ENCODE measurements at places on chromosomes 16 and 17.

GRCh38 chr16:265711-266110 lies 10.0 kb downstream of the RGS11 start:
- DNase-seq: no peak

DNA sequence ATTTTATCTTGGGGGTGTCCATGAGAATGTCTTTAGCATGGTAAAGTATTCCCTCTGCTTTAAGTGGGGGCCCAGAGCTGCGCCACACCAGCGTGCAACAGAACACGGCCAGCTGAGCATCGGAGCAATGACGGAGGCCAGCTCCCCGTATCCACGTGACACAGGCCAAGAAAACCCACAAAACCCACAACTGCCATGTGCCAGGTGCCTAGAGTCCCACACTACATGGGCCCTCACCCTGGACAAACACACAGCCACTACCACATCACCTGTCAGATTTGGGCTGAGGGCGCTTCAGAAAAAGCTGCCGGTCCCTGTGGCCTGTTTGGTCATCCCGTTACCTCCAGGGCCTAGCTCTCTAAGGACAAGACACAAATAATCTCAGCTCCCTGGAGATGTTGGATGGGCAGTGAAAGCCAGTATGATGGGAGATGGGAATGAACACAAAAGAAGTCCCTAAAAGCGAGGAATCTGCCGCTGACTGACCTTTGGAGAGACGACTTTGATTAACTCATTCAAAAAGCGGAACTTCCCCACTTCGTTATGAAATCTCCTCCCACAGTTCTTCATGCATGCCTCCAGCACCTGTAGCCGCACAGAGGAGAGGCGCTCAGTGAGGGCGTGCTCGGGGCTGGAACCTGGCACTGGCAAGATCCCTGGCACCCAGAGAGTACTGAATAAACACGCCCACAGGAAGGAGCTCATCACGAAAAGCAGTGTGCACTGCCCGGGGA lies 17.1 kb downstream of the GGA3 start:
- no peak for DNase-seq

- no peak for DNase-seq
These were observed at the start of gene FN3K for GRCh38 chr17:82734987-82735866. Gene FN3K, plus strand, starts transcription at chr17:82735615. Its CDS starts 22 bp downstream, at chr17:82735637.

DNA sequence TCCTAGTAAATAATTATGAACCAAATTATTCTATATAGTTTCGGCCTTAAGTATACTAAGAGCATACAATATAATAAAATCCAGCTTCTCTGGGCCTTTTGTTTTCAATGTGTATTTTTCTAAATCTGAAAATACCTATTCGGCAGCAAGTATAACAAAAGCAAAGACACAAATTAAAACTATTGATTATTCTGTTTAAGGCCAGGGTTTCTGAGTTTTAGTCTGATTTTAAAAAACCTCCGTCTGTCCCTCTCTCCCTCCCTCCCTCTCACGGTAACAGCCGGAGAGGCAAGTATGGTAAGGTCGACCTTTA lies 1.5 kb downstream of the TOB1 start:
- no peak for DNase-seq

- no peak for DNase-seq
These were observed 17.3 kb downstream of the CDR2 start for GRCh38 chr16:22356930-22357634.

GRCh38 chr17:49985310-49985990 lies 9.6 kb downstream of the DLX3 start:
- no peak for DNase-seq

DNA sequence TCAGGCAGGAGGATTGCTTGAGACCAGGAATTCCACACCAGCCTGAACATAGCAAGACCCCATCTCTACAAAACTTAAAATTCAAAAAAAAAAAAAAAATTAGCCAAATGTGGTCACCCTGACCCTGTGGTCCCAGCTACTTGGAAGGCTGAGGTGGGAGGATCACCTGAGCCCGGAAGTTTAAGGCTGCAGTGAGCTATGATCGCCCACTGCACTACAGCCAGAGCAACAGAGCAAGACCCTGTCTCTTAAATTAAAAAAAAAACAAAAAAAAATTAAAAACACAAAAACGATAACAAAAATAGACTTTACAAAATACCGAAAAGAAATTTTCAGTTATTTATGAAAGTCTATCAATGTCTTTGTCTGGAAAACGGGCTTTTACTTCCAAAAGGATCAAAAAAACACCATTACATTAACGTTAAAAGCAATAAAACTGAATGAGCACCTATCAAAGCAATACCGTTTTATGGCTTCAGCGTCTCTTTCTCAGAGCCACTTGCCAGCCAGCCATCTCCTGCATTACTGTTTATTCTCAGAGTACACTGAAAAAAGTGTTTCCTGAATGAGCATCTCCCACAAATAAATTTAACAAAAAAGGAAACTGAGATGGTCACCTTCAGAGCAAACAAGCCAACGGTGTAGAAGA lies 6.1 kb downstream of the USP7 start:
- no peak for DNase-seq

GRCh38 chr16:77276661-77277060 lies 77.5 kb downstream of the SYCE1L start:
- DNase-seq: no peak

- DNase-seq: no peak
These were observed 61.5 kb downstream of the MYOCD start for GRCh38 chr17:12727076-12727760.

GRCh38 chr16:85003725-85004586 lies 7.4 kb downstream of the ZDHHC7 start:
- no peak for DNase-seq

DNA sequence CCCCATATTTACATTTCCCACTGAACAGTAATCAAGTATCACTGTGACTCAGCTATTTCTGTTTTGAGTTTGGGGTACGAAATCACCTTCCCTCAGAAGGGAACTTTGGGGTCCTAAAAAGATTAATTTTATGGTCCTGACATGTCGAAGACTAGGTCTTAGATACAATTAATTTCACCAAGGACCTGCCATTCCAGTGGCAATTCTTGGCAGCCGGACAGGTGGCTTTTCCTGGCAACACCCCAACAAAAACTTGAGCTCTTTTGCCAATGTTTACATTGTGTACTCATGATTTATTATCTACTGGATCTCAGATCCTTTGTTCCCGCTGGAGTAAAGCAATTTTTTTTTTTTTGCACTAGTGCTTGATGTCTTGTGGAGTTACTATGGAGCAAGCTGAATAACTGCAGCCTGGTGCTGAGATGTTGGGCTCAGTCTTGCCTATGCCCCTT lies 14.4 kb downstream of the SLFN5 start:
- no peak for DNase-seq

DNA sequence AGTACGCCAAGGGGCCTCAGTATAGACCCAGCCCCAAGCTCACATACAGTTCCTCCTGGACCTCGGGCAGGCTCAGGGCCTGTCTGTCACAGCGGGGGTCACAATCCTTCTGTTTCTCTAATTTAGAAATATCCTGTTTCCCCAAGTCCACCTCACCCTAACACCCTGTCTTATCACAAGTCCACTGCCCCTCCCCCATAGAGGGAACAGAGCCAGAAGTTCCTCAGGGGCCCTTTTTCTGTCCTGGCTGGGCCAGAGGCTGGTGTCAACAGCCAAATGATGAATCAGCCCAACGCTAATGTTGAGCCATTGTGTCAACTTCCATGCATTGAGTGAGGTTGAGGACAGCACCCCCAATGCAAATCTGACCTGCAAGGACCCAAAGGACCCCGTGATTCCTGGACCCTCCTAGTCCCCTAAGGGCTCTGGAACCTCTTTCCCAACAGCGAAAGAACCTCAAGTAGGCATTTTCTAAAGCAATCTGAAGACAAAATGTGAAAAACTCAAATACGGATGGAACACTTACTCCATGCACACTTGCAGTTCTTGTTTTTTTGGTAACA lies 58.6 kb downstream of the PECAM1 start:
- DNase-seq: no peak

- DNase-seq: no peak
These were observed 19.3 kb downstream of the CD2BP2 start for GRCh38 chr16:30335598-30336474.

DNA sequence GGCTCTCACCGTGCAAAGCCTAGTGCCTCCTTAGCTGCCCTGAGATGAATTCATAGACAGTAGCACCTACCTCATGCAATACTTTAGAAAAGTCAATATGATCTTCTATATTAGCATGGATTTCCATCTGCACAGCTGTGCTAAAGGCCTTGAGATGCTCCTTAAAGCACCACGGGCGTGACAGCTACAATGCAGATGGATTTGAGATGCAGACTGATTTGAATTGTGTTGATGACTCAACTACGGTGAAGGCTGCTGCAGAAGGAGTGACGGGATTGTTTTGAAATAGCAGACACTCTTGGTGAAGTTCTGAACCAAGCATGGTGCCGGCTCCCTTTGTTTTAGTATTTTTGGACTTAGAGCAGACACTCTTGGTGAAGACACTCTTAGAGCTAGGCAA lies 88.2 kb downstream of the SPECC1 start:
- DNase-seq: no peak

DNA sequence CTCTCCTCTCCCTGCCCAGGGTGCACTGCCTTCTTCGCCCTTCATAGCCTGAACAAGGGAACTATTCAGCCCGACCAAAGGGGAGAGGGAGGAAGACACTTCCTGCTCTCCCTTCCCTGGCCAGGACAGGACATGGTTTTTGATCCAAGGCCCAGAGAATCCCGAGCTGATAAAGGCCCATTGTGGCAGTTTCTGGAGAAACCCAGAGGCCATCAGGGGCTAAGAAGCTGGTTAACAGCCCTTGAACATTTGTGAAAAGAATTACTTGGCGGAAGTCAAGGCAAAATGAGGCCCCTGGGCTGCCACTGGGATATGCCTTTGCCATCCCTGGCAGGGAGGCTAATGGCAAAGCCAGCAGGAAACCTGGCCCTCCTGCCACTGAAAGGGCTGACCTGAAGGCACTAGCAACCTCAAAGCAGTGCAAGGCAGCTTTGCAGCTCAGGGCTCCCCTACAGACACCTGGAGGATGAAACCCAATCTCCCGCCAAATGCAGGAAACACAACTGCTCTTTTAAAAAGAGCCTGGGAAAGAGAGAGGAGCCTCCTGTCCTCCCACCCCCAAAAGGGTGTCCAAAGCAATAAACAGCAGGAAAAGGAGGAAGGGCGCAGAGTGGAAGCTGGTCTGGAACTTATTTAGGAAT lies 12.6 kb downstream of the PHB1 start:
- DNase-seq: no peak

DNA sequence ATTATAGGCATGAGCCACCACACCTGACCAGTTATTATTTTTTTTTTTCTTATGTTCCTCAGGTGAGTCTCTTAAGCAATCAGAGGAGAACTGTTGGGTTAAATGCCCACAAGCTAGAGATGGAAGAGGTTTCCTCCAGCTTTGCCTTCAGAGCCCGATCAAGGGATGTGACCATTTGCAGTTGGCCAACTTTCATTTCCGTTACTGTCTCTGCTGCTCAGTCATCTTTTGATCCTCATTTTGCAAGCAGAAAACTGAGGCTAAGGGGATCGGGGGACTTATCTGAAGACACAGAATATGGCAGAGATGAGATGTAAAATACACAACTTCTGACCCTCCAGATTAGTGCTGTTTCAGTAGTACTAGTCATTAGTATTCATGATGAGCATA lies 188.8 kb downstream of the RAB11FIP4 start:
- no peak for DNase-seq

GRCh38 chr16:15466886-15467781 lies 32.7 kb downstream of the BMERB1 start:
- DNase-seq: no peak

GRCh38 chr16:83606486-83607030 lies 201.2 kb upstream of the HSBP1 start:
- DNase-seq: no peak

DNA sequence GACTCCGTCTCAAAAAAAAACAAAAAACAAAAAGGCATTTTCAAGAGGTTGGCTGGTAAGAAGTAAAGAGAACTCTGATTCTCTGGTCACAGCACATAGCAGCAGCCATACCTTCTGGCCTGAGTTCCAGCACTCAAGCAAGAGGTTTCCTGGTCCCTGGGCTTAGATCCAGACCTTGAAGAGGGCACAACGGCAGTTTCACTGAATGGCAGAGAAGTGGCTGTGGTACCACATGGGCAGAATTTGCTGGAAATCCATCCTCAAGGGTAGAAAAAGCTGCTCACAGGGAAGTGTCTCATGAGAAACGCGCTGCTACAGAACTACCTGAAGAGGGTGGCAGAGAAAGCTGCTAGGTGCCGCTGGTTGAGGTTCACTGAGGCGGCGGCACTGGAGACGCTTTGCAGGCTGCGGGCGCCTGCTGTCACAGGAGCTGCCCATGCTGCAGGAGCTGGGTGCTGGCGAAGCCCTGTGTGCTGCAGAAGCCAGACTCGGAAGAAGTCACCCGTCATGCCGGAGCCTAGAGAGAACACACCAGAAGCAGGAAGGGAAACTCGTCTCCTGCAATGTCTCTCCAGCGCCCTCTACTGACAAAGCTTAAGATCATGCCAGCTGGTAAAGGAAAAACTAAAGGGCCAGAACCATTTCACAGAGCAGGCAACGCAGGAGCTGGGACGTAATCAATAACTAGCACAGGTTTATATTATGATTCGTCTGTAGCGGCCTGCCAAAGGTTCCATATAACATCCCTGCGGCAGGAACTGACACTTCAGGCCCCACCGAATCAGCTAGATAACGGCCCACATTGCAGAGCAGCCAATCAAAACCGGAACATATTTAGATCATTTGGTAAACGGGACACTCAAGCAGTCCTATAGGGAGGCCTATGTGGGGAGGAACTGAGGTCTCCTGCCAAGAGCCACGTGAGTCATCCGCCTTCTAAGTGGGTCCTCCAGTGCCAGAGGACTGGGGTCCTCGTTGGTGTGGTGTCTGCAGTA lies 5.4 kb upstream of the ZNF213 start:
- peak; percentile 62 for DNase-seq

- DNase-seq: no peak
These were observed 20.1 kb downstream of the NKD1 start for GRCh38 chr16:50568187-50568815.

DNA sequence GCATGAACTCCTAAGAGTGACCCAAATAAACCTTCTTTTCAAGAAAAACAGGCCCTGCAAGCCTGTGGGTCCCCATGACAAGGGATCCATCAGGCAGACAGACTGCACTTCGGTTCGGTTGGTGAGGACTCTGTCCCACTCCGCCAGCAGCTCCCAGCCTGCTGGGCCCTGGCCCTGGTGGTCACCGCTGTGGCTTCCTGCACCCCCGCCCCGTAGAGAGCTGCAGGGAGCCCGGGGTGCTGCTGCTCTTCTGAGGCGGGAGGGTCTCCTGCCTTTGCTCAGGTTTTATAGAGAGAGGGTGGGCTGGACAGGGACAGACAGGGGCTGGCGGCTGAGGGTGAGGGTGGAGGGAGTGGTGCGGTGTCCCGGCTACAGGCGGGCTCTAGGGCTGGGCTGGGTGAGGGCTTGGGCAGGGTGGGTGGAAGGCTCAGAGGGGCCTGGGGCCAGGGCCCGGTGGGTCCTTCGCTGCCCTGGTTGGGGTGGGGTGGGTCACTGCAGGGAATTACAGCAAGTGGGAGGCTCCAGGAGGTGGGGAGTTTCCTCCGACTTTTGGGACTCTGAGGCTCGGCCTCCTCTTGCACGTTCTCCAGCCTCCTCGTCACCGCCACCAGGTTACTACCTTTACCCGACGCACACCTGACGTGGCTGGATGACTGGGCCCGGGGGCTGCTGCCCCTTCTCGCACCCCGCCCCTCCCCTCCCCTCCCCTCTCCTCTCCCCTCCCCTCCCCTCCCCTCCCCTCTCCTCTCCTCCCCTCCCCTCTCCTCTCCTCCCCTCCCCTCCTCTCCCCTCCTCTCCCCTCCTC lies 90.2 kb upstream of the CBX4 start:
- DNase-seq: no peak
